ENCODE measurements at places on chromosomes 11 and 22.
A peak's percentile ranks its signal among the peaks of the same experiment; 100 is the strongest.

GRCh38 chr11:76978818-76979217, 55.4 kb upstream of the B3GNT6 start:
- DNase-seq, result no peak

GRCh38 chr11:83540728-83541127, 254.6 kb upstream of the CCDC90B start:
- no peak for DNase-seq

GRCh38 chr11:3055891-3056290, 1.3 kb downstream of the CARS1 start:
- no peak for DNase-seq

DNA sequence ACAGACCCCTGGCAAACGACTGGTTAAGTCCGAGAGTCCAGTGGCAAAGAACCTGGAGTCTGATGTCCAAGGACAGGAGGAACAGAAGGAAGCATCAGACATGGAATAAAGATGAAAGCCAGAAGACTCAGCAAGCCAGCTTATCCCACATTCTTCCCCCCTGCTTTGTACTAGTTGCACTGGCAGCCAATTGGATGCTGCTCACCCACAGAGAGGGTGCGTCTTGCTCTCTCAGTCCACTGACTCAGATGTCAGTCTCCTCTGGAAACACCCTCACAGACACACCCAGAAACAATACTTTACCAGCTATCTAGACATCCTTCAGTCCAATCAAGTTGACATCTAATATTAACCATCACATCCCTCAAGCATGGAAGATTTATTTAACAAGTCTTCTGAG, 1265.8 kb upstream of the CNTN5 start:
- no peak for DNase-seq

DNA sequence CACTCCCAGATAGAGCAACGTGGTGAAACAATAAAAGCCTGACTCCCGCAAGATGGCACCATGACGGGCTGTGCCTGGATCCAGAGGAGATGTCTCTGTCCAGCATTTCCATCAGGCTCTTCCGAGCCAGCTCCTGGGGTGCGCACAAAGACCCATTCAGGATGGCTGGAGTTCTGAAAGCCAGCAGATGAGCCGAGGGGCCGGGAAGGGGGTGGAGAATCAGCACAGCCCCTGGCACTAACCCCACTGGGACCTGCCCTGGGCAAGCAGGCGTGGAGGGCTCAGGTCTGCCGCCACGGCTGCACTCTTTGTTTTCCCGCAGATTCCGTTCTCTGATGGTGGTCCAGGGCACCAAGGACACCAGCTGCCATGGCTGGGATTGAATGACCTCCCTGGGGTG, 97.2 kb upstream of the BLID start:
- DNase-seq, result no peak

DNA sequence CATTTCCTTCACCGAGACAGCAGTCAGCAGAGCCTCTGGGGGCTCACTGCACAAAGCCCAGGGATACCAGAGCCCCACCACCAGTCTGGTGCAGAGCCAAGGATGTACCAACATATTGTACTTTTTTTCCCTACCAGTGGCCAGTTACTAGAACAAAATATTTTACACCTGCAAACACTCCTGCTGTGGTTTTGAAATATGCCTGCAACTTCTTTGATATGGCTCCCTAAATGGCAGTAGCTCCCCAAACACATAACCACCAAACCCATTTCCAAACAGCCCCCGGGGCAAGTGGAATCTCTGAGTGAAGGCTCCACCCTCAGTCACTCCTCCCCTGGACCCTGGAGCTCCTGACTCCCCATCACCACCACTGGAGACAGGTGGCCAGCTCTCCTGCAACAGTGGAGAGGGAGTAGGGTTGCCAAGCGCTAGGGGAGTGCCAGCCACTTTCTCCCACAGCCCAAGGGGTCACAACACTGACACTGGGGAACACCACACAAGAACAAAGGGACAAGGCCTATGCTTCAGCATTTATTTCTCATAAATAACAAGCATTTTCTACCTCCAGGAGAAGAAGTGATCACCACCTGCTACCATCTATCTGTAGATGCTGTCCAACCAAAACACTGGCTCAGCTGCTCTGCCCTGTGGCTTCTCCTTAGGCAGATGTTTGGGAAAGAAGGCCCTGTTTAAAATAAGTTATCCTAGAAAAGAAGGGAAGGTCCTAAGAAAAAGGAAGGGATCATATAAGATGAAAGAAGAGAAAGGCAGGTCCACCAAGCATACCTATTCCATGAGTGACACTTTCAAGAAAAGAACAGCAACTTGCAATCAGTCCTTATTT, 15.1 kb downstream of the DGCR2 start:
- no peak for DNase-seq

- DNase-seq, result no peak
These were observed 11.1 kb upstream of the SUSD2 start for GRCh38 chr22:24170188-24170587.

- DNase-seq, result no peak
These were observed 14.5 kb upstream of the LRRC55 start for GRCh38 chr11:57167125-57167846.

- no peak for DNase-seq
These were observed 7.7 kb upstream of the MALAT1 start for GRCh38 chr11:65491163-65491465.

GRCh38 chr11:125457814-125458343, 38.2 kb downstream of the FEZ1 start:
- DNase-seq, result no peak

DNA sequence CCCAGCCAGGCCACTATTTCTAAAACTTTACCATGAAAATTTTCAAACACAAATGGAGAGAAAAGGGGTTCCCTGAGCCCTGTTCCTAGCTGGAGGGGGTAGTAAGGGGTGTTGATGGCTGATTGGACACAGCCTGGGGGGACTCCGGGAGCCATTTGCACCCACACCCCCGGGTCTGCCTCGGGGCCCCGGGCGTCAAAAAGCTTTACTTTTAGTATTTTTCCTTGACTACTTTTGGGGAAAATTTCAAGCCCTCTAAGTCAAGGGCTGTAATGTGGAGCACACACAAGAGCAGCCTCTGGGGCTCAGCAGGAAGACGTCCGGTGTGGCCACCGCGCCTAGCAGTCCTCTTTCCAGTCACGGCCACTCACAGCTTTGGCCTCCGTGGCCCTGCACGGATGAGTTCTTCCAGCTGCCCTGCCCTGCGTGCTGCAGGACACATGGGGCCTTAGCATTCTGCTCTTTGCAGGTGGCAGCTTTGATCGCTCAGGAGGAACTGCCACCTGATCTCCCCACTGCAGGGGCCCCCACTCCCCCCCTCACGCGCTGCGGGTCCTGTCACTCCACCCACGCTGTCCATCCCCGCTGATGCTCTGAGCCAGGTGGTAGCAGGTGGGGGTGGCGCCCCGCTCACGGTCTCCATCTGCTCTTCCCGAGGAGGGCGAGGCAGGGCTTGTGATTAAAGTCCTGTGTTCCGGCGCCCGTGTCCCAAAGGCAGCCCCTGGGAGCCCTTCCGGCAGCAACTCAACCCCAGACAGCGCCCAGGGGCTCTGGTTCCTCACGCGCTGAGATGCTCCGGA, 14.4 kb downstream of the RNH1 start:
- no peak for DNase-seq

DNA sequence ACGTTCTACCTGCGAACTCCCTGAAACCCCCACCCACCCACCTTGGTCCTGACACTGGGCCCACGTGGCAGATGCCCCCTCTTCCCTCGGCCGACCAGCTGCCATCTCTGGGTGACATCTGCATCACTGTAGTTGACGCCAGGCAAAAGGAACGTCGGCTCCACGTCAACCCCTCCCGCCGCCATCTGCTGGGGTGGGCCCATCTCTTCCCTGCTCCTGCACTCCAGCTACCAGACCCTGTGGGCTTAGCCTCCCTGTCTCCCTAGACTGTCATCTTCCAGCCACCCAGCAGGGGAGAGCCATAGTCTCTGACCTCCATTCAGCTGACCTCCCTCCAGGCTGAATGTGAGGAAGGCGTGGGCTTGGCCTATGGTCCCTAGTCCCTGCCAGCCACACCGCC, 21.4 kb downstream of the CHID1 start:
- DNase-seq, result no peak

DNA sequence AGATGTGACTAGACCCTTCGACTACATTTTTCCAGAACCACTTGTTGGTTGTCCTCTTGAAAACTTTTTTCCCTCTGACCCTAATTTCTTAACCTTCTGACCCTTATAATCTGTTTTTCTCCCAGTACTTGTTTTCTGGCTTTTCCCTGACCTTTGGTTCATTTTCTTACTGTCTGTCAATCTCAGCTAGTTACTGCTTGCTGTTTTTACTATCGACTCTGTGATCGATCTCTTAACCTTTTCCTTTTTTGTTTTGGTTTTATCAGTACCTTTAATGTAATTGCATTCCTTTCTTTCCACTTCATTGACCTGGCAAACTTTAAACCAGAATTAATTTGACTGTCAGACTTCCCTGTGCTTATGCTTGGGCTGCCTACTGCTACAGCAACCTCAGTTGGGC, 92.8 kb downstream of the DDX10 start:
- DNase-seq, result no peak

GRCh38 chr22:28864878-28865596, 18.3 kb upstream of the ZNRF3 start:
- no peak for DNase-seq

DNA sequence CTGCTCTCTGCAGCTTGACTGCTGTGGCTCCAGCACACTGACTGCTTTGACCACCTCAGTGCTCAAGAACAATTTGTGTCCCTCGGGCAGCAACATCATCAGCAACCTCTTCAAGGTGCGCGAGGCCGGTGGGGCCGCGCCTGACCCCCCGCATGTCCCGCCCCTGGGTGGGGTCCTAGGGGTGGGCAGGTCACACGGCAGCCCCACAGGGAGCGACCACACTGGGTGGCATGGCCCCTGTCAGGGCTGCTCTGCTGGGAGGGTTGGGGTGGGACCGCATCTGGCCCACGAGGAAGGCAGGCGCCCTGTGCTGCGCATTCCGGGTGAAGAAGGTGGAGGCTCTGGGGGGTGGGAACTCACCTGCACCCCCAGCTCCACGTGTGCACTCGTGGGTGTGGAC, 4.7 kb upstream of the TSSC4 start:
- DNase-seq, result no peak

DNA sequence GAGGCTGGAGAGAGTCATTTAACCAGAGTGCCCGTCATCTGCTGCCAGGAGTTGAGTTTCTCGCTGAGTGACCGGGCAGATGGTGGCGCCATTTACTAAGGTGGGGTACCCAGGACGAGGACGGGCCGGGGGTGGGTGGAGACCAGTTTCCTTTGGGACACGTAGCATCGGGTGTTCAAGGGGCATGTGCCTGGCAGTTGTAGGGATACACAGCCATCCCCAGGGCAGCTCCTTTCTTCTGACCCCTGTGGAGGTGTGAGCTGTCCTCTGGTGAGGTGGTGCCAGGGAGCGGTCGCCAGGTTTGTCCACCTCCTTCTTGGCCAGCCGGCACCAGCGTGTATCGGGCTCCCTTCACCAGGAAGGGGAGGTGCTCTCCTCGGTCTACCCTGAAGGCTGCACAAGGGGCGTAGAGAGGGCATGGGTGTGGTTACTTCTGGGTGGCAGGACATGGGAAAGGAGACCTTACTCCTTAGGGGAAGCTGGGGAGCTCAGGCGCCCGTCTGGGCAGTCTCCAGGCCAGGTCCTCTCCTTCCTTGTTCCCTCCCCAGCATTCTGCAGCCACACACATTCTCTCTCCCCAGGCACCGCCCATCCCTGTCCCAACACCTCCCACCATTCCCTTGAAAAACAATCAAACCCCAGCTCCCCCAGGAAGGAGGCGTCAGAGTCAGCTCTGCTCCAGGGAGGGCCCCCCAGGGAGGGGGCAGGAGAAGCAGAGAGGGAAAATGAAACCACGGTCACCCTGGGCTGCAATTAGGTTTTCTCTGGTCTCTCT, 10.3 kb upstream of the MB start:
- DNase-seq, result peak; percentile 30

- DNase-seq, result no peak
These were observed 7.3 kb downstream of the ASCL2 start for GRCh38 chr11:2263071-2263565.

DNA sequence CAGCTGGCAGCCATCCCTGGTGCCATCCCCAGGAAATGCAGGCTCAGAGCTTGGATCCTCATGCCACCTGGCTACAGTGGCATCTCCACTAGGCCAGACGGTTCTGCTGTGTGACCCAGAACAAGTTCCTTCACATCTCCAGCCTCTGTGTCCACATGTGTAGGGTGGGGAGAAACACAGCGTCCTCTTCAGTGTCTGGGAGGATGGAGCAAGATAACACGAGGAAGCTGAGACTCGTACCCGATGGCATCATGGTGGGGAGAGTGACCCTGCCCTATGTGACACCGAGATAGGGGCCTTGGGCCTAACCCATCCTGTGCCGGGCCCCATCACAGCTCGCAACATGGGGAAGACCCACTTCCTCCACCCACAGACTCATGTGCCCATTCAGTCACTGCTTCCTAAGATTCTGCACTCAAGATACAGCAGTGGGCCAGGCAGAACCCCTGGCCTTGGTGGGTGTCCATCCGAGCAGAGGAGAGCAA, 78.5 kb downstream of the MORC2 start:
- no peak for DNase-seq

DNA sequence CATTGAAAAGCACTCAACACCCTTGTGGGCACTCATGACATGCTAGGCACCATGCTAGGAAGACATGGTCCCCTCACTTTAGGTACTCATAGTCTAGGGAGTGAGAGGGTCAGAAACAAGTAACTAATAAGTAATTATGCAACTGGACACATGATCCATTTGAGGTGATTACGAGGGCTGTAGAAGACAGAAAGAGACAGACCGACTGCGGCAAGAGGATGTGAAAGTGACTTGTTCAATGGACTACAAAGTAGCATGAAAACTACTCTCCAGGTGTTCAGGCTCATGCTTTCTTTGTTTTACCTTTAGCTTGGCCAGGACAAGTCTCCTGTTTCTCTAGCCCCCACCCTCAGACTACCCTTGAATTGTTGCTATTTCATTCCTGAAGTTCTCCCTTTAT, 310.8 kb upstream of the SORL1-AS1 start:
- no peak for DNase-seq

DNA sequence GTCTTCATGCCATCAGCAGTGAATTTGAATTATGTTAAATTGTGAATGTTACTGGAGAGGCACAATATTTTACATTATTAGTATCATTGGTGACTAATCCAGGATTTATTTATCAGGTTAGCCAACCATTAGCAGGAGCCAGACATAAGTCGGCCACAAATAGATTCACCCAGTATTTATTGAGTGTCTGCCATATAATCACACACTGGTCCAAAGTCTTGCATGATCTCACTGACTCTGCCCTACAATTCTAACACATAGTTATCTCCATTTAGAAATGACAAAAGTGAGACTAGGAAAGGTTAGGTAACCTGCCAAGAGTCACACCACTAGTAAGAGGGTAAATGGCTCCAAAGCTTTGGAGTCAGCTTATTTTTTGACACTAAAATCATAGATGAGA, 179.6 kb downstream of the BLID start:
- DNase-seq, result no peak

DNA sequence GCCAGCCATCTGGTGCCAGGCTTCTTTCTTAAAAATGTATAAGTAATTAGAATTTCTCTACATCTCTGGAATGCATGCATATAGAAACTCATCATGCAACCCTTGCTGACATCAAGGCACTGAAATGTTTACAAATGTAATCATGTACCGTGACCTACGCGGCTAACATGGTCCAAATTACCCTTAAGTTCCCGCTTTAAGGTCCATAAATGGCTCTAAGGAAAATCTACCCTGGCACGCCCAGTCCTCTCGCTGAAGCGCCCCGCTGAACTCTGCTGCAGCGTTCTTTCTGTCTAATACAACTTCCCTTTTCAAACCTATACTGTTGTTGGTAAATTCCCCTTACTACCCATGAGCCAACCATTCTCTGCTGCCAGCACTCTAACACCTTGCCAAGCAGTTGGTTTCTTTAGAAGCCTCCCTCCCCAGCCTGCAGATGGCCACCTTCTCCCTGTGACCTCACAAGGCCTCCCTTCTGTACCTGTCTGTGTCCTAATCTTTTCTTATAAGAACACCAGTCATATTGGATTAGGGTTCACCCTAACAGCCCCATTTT, 13.5 kb upstream of the HMOX1 start:
- DNase-seq, result no peak

All from CD8-positive, alpha-beta memory T cell (primary cell).